ENCODE measurements at places on chromosomes 1 and 21.
A peak's percentile ranks its signal among the peaks of the same experiment; 100 is the strongest.

DNA sequence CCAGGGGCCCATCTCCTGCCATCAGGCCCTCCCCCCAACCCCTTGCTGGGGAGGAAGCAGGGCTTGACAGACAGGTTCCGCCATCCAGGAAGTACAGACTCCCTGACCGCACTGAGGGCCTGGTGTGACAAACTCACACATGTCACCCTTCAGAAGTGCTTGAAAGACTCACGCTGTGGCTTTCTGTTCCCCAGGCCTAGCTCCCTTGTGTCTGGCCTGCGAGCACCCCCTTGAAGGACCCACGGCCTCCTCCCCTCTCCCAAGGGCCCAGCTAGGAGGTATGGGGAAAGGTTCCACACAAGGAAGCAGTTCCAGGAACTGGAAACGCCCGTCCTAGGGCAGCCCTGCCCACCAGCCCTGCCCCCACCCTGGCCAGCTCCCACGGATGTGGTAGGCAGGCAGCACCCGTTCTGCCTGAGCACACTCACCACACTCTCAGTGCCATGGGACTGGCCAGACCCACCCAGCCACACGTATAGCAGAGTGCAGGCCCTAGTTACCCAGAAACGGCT is 26.7 kb downstream of the SLC2A1 start:
- DNase-seq: no peak

GRCh38 chr1:18549106-18549505 is 68.4 kb downstream of the KLHDC7A start:
- no peak for DNase-seq

DNA sequence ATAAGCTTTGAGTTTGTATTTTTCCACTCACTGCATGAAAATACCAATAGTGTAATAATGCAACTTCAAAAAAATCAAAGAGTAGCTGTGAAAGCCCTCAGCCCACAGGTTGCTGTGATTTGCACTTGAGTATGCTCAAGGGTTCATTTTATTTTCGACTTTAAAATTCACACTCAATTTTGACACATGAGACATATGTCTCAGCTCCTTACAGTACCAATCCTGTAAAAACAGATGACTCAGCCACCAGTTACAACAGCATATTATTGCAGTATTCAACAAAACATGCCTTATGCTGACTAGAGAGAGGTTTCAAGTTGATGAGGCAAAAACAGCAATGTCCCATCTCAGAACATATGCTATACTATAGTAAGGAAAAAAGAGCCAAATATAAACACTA is 66.1 kb downstream of the CYYR1 start:
- DNase-seq: peak; percentile 64

DNA sequence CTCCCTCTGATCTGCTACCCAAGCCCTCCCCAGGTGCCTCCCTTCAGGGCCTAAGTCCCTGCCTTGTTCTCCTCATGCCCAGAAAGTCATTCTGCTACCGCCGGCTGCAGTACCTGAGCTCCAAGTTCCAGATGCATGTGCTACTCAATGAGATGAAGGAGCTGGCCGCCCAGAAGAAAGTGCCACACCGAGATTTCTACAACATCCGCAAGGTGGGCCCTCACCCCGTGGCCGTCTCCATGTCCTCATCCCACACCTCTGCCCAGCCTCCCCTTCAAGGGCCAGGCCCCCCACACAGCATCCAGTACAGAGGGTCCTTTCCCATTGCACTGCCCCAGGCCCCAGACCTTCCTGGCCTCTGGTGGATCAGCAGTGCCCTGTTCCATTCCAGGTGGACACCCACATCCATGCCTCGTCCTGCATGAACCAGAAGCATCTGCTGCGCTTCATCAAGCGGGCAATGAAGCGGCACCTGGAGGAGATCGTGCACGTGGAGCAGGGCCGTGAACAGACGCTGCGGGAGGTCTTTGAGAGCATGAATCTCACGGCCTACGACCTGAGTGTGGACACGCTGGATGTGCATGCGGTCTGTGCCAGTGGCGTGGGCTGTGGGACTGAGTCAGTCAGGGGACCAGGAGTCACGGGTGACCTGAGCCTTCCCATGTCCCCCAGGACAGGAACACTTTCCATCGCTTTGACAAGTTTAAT is 8.2 kb downstream of the AMPD2 start:
- DNase-seq: no peak

- DNase-seq: no peak
Observed at GRCh38 chr1:161718559-161719324, 2.6 kb upstream of the FCRLB start.

DNA sequence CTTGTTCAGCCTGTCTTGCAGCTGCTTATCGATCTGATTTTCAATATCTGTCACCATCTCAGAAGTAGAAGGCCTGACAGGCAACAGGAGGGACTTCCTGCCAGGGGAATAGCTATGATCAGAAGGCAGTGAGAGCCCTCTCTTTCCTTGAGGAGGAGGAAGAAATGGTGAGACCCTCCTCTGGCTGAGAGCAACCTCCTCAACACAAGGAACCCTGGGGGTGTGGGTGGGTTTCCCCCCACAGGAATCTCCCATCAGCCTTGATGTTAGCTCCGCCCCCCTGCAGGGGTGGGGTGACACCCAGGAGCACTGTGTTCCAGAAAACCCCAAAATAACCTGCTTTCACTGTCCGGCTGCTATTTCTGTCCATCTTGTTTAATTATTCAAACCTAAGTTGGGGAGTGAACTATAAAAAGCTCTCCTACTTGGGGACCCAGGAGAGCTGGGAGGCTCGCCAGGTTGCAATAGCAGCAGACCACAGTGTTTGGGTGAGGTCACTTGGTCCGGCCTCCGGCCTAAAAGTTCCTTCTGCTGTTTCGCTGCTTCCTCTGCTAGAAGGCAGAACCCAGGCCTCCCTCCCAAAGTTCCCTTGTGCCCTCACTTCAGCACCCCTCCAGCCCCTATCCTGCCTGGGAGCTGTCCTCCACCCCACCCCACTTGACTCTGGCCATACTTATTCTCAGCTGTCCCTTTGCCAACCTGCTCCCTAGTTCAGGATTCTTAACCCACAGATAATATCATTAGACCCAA is 7.8 kb upstream of the MEF2D start:
- DNase-seq: no peak

- DNase-seq: peak; percentile 89
Observed at GRCh38 chr1:199691540-199691939, 336.0 kb upstream of the NR5A2 start.

DNA sequence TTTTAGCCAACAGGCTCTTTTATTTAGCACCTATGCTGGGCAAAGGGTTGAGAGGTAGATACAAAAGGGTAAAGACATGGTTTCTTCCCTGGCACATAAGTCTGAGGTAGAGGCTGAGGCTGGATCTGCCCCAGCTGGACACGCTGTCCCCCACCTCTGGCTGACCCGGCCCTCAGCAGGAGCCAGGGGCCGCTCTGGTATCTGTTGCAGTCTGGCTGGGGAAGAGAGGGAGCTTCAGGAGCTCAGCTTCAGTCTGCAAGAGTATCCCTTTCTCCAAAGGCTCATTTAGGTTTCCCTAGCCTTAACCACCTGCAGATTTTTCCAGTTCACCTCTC is 14.2 kb downstream of the BLACAT1 start:
- DNase-seq: no peak

GRCh38 chr1:53895421-53895820 is 1.4 kb downstream of the DIO1 start:
- DNase-seq: no peak

- no peak for DNase-seq
Observed at GRCh38 chr1:77038000-77038399, 170.7 kb downstream of the ST6GALNAC5 start.

GRCh38 chr1:210588946-210589345 is 260.2 kb downstream of the HHAT start:
- no peak for DNase-seq

GRCh38 chr1:91334856-91335255 is 69.8 kb downstream of the HFM1 start:
- no peak for DNase-seq

- no peak for DNase-seq
Observed at GRCh38 chr1:153661111-153661708, 2.7 kb downstream of the SNAPIN start.

- no peak for DNase-seq
Observed at GRCh38 chr1:5821540-5822176, 170.6 kb downstream of the NPHP4 start.

DNA sequence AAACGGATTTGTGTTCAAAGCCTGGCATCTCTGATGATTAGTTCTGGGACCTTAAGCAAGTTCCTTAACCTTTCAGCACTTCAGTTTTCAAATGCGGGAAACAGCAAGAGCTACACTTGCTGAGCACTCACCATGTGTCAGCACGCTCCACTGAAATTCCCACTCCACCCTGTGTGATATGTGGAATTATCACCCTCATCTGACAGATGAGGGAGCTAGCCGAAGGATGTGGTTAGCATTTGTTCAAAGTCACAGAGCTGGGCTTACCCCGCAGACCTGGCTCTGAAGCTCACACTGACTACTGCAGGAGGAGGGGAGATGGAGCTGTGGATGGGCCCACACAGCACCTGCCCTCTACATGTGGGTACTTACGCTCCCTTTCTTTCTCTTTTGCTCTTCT is 29.1 kb downstream of the IL12RB2 start:
- DNase-seq: no peak

DNA sequence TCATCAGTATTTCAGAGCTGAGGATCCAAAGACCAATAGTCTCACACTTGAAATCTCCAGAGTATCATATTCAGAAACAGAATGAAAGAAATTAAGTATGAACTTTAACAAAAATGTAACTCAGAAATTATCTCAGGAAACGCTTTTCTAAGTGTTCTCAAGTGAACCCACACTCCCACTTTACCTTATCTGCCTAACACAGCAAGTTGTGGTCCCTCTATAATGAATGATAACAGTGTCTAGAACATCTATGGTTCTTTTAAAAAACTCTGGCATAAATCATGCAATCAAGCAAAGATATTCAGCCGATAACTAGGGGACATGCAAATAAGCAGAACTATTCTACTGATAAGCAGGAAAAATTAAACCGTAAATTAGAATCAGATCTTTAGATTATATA is 1574.2 kb downstream of the PLA2G4A start:
- no peak for DNase-seq

- DNase-seq: peak; percentile 8
Observed at GRCh38 chr1:77143529-77144121, 75.6 kb downstream of the PIGK start.

GRCh38 chr1:12447849-12448312 is 170.1 kb downstream of the DHRS3 start:
- DNase-seq: no peak

GRCh38 chr1:31815752-31816500 is at the start of gene SPOCD1:
Gene SPOCD1 (minus strand): TSS chr1:31816022. CDS start chr1:31815333, 689 bp downstream.
- DNase-seq: peak; percentile 87

DNA sequence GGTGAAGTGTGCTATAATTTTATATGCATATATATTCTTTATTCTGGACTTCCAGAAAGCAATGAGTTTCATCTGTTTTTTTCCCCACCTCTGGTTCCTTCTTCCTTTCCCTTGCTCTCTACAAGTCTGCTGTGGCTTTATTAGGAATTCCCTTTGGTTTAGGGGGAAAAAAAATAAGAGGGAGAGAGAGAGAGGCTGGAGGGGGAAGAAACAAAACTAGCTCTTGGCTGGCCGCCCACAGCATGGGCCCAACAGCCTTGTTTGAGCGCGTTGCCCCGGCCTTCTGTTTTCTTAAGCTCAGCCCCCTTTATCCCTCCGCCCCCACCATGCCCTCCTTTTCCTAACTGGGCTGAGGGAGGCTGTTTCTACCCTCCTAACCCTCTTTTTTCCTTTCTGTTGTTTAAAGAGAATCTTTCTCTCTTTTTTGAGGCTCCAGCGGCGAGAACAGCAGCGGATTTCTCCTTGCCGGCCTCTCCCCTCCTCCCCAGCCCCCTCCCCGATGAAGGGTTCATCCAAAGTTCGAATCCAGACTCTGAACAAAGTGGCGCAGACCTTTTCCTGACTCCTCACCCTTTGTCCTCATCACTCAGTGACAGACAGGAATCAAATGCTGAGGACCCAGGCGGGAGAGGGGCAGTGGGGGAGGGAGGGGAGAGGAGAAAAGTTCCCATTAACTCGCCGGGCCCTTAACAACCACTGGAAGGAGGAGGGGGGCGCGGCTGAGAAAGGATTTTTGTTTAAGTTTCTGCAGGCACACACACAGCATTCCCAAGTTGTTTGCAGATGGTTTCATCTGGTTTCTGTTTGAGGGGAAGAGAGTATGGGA is 29.7 kb downstream of the PBX1 start:
- no peak for DNase-seq

Measured in RWPE1 (cell line).